ENCODE measurements at places on chromosomes 5 and 9.

DNA sequence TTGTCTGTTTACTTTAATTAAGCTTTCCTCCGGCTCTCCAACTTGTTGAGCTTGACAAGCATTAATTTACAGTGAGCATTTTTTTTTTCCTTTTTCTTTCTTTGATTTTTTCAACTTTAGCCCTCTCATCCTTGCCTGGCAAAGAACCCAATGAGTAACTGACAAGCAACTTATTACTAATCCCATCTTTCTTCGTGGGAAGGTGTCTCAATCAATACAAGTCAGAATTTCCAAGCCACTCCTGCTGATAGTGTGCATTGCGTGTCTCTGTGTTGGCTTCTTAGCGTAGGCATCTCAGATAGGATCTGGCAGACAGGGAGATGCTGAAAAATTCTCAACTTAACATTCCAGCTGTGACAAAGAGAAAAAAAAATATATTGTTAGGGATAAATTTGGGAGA is 527.7 kb upstream of the WWC1 start:
- no peak for DNase-seq

DNA sequence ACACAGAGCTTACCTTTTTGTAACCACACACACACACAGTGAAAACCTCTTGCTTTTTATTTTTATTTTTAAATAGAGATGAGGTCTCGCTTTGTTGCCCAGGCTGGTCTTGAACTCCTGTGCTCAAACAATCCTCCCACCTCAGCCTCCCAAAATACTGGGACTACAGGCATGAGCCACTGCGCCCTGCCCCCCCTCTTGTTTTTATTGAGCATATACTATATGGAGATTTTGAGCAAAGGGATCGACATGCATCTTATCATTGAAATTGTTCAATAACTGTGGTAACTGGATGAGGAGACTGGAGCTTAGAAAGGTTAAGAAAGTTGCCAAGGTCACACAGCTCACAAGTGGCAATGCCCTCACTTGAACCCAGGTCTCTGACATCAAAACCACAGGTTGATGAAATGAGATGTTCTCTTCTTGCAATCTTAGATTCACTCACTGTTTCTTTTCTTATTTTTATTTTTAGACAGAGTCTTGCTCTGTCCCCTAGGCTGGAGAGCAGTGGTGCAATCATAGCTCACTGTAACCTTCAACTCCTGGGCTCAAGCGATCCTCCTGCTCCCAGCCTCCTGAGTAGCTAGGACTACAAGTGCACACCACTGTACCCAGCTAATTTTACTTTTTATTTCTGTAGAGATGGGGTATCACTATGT is 26.8 kb upstream of the STXBP1 start:
- no peak for DNase-seq

DNA sequence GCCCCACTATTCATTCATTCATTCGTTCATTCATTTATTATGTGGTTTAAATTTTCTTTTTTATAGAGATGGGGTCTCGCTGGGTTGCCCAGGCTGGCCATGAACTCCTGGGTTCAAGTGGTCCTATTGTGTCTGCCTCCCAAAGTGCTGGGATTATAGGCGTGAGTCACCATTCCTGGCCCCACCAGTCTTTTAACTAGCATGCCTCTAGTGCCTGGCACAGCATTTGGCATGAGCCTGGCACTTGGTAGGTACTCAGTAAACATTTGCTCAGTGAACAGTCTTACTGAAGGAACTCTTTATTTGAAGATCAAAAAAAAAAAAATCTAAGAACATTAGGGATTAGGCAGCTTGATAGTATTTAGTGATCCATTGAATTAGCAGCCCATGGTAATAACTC is 98.1 kb downstream of the KDM4C start:
- DNase-seq, result no peak

DNA sequence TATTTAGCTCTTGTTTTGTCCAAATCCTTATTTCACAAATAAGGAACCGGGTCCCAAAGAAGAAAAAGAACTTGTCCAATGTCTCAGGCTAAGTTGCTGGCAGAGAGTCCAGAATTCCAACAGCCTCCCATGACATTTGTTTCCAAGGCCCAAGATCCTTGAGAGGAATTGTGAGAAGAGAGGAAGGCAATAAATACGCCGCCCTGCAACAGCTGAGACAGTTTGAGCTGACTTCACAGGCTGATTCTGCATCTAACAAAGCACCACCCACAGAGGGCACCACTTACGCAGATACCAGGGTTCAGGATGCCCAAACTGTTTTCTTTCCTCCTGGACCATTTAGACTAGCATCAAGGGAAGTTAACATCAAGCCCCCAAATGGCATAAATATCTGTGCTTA is 211.3 kb downstream of the FAM114A2 start:
- DNase-seq, result no peak

GRCh38 chr5:63053019-63053638 is 474.5 kb downstream of the LRRC70 start:
- no peak for DNase-seq

- DNase-seq, result peak; percentile 33
Observed at GRCh38 chr5:151663617-151664293, 23.0 kb downstream of the SPARC start.

- no peak for DNase-seq
Observed at GRCh38 chr5:72487177-72487576, 20.0 kb downstream of the ZNF366 start.

DNA sequence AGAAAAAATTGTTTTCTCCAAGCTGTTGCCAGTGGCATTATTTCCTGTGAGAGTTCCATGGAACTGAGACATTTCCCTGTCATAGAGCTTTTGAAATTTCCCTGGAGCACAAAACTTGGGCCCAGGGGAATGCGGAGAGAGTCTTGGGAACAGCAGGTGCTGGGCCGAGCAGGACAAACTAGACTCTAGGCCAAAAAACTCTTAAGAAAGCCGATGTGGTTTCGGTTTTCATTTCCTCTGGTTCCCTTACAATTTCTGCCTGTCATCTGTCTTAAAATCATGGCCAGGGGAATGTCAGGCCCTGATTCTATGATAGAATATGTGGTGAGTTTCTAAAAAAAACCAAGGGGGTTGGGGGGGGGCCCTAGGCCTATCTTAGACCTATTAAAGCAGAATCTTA is 4.6 kb downstream of the SLC35A4 start:
- no peak for DNase-seq

GRCh38 chr5:102922799-102923477 is 167.8 kb downstream of the PAM start:
- no peak for DNase-seq
